ENCODE measurements at places on chromosomes 3 and 15. TPM values are rescaled to one million over a fixed set of nuclear protein-coding genes. Genes with fewer than 3 reads are reported as not detected.

GRCh38 chr3:183073839-183074238 lies 25.5 kb downstream of the MCCC1 start:
- no peak for DNase-seq
- no peaks in the 10 kb centered on the region for H3K4me1 ChIP-seq
- H3K27me3 ChIP-seq: no peaks in the 10 kb centered on the region
- H3K36me3 ChIP-seq: peaks cover 28% of the 10 kb centered on the region

- no peak overlapping the region for H3K4me3 ChIP-seq
- no peak for DNase-seq
- H3K27ac ChIP-seq: no peak overlapping the region
- H3K36me3 ChIP-seq: peaks cover 6% of the 10 kb centered on the region
Measured at GRCh38 chr15:39979606-39980005, 45.7 kb downstream of the EIF2AK4 start.

DNA sequence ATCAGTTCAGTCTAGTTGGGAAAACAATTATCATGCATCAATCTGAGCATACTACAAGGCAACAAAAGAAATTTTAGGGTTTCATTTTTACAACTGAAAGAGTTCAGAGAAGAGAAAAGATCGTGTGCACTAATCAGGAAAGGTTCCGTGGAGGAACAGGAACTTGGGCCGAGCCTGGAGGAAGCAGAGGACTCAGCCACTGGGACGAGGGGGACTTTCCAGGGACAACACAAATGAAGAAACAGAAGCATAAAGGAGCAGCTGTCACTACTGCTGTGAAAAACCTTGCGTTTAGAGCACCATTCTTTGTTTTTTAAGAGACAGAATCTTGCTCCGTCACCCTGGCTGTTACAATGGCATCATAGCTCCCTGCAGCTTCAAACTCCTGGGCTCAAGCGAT lies 60.5 kb downstream of the MYO1E start:
- H3K27me3 ChIP-seq: no peaks in the 10 kb centered on the region
- H3K4me3 ChIP-seq: no peak overlapping the region
- no peak overlapping the region for H3K27ac ChIP-seq
- DNase-seq: no peak
- H3K36me3 ChIP-seq: no peaks in the 10 kb centered on the region

DNA sequence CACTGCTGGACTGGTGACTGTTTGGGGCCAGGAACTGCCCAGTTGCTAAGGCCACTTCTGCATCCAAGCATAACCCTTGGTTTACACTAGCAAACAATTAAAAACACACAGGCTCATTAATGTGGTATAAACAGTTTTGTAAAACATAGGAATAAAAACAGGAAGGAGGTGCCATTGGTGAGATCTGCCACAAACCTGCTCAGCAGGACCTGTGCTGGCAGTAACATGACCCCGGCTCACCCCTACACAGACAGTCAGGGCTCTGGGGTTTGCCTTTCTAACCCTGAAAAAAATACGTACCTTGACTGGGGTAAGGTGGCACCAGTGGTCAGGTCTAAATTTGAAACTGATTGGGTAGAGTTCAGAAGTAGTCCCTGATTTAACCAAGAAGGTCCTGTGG lies 76.2 kb downstream of the ATP1B3 start:
- H3K27me3 ChIP-seq: no peaks in the 10 kb centered on the region
- no peak overlapping the region for H3K27ac ChIP-seq
- peaks cover 21% of the 10 kb centered on the region for H3K4me1 ChIP-seq
- no peak overlapping the region for H3K4me3 ChIP-seq
- H3K36me3 ChIP-seq: peaks cover 3% of the 10 kb centered on the region

GRCh38 chr3:137687181-137687879 lies 76.8 kb upstream of the SOX14 start:
- DNase-seq: no peak
- H3K27me3 ChIP-seq: no peaks in the 10 kb centered on the region
- no peak overlapping the region for H3K4me3 ChIP-seq
- no peak overlapping the region for H3K27ac ChIP-seq

- H3K4me3 ChIP-seq: no peak overlapping the region
- no peak overlapping the region for H3K27ac ChIP-seq
- H3K36me3 ChIP-seq: no peaks in the 10 kb centered on the region
- H3K4me1 ChIP-seq: peaks cover 5% of the 10 kb centered on the region
- no peaks in the 10 kb centered on the region for H3K27me3 ChIP-seq
- no peak for DNase-seq
Measured at GRCh38 chr3:18217507-18218174, 207.5 kb downstream of the SATB1 start.

GRCh38 chr3:107841831-107842230 lies 249.0 kb downstream of the CD47 start:
- no peaks in the 10 kb centered on the region for H3K4me1 ChIP-seq
- no peak for DNase-seq
- no peak overlapping the region for H3K4me3 ChIP-seq
- no peak overlapping the region for H3K27ac ChIP-seq
- H3K27me3 ChIP-seq: no peaks in the 10 kb centered on the region
- H3K36me3 ChIP-seq: no peaks in the 10 kb centered on the region

DNA sequence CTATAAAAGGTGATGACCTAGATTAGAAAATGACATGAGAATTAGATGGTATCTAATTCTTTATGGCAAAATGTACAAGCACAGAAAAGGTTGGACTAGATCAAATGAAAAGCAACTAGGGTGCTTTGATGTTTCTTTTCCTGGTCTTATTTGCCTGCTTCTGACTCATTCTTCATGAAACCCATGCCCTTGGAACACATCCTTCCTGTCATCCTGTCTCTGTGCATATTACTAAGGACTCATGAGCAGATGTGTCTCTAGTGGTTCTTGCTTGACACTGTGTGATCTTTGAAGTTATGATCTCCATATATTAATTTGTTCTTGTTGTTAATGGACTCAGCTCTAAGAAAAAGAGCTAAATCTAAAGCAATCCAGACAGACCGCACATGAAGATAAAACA lies 314.0 kb downstream of the ERC2 start:
- no peak overlapping the region for H3K4me3 ChIP-seq
- no peaks in the 10 kb centered on the region for H3K4me1 ChIP-seq
- no peaks in the 10 kb centered on the region for H3K27me3 ChIP-seq
- no peak for DNase-seq
- H3K36me3 ChIP-seq: no peaks in the 10 kb centered on the region

DNA sequence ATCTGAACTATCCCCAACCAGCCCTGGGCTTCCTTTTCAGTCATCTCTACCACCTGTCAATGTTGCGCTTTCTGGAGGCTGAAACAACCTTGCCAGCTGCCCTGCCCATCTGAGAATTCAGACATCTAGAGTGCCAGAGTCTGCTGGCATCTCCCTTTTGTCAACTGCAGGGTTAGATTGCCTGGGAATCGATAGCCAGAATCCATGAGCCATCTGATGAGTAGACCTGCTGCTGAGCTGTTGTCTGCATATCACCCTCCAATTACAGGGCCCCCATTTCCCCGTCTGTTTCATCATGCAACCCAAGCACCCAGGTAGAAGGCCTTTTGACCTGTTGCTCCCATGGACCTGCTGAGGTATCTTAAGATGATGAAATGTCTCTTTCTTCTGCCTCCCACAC lies 280.1 kb downstream of the EPHB1 start:
- H3K4me3 ChIP-seq: no peak overlapping the region
- no peak for DNase-seq
- no peaks in the 10 kb centered on the region for H3K36me3 ChIP-seq
- H3K27me3 ChIP-seq: no peaks in the 10 kb centered on the region
- H3K27ac ChIP-seq: no peak overlapping the region

- H3K4me3 ChIP-seq: no peak overlapping the region
- H3K4me1 ChIP-seq: peaks cover 11% of the 10 kb centered on the region
- DNase-seq: no peak
- no peak overlapping the region for H3K27ac ChIP-seq
- H3K36me3 ChIP-seq: no peaks in the 10 kb centered on the region
Measured at GRCh38 chr3:65889707-65890099, 149.0 kb downstream of the MAGI1 start.

GRCh38 chr15:61389334-61390028 lies 160.4 kb upstream of the RORA start:
- no peak overlapping the region for H3K27ac ChIP-seq
- no peaks in the 10 kb centered on the region for H3K36me3 ChIP-seq
- no peak overlapping the region for H3K4me3 ChIP-seq
- H3K4me1 ChIP-seq: no peaks in the 10 kb centered on the region

- no peaks in the 10 kb centered on the region for H3K27me3 ChIP-seq
- H3K4me3 ChIP-seq: no peak overlapping the region
- no peak for DNase-seq
- H3K27ac ChIP-seq: no peak overlapping the region
- H3K4me1 ChIP-seq: no peaks in the 10 kb centered on the region
Measured at GRCh38 chr3:131756405-131756804, 253.6 kb upstream of the MRPL3 start.

GRCh38 chr15:100438570-100438969 lies 90.2 kb downstream of the CERS3 start:
- no peaks in the 10 kb centered on the region for H3K27me3 ChIP-seq
- H3K4me3 ChIP-seq: no peak overlapping the region
- no peak for DNase-seq
- H3K36me3 ChIP-seq: no peaks in the 10 kb centered on the region
- no peak overlapping the region for H3K27ac ChIP-seq
- H3K4me1 ChIP-seq: no peaks in the 10 kb centered on the region

DNA sequence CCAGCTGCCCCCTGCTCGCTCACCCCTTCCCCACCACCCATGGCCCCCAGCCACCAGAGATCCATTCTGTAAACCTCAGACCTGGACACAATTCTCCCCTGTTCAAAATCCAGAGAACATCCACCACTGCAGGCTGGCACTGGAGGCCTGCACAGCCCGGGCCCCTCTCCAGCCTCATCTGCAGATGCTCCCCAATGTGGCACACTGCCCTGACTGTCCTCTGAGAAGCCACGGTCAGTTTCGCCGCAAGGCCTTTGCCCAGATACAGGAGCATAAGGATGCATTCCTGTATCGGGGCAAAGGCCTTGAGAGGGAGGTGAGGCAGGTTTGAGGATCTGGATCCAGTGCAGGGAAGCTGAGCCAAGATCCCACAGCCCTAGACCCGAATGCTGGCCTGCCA lies 175.4 kb upstream of the LINGO1 start:
- no peak overlapping the region for H3K4me3 ChIP-seq
- no peaks in the 10 kb centered on the region for H3K27me3 ChIP-seq
- no peak overlapping the region for H3K27ac ChIP-seq
- no peak for DNase-seq
- H3K4me1 ChIP-seq: peaks cover 35% of the 10 kb centered on the region

DNA sequence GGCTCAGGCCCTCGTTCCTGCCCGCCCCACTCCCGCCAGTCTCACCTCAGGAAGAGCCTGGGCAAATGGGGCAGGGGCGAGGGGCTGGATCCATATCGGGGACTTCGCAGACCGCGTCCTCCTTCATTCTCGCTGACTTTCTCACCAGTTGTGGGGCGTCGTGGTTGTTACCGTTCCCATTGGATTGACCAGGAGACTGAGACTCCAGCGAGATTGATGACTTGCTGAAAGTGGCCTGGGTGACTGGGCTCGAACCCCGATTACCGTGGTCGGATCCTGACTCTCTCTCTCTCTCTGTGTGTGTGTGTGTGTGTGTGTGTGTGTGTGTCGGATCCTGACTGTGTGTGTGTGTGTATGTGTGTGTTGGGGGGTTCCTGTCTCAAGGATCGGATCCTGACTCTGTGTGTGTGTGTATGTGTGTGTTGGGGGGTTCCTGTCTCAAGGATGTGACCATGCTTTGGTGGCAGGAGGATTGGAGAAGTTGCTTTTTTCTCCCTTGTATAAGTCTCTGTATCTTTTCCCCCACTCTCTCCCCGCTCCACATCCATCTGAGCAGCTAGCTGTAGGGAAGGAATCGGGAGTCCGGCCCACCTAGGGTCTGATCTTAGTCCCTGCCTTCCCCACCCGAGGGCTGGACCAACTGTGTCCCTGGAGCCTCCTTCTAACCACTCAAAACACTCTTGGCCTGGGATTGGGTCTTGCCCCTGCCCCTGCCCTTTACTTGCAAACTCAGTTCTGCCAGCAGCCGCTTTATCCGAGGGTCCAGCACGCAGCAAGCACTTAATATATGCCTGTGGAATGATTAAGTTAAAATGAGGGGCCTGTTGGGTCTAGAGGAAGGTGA lies 603 bp downstream of the PLEKHO2 start:
- H3K4me3 ChIP-seq: peak overlapping the region; percentile 73
- DNase-seq: peak; percentile 42
- H3K36me3 ChIP-seq: no peaks in the 10 kb centered on the region
- H3K27me3 ChIP-seq: no peaks in the 10 kb centered on the region
- H3K4me1 ChIP-seq: peaks cover 36% of the 10 kb centered on the region

GRCh38 chr15:86906376-86906775 lies 826.7 kb downstream of the AGBL1 start:
- no peak overlapping the region for H3K4me3 ChIP-seq
- H3K27ac ChIP-seq: no peak overlapping the region

Gene GRK7
- total RNA-seq: not detected

Gene GOLGA6A
- total RNA-seq: 0.59 TPM

Gene PLA2G4F
- not detected for total RNA-seq

Gene PXYLP1
- 30.5 TPM for total RNA-seq

Gene WWTR1
- total RNA-seq: 13.9 TPM

Gene FILIP1L
- 0.09 TPM for total RNA-seq

Gene MAP3K13
- total RNA-seq: 23.3 TPM

Gene RASL12
- total RNA-seq: 5.8 TPM

Gene ARGFX
- total RNA-seq: not detected

Gene TRAT1
- not detected for total RNA-seq

Gene FEZF2
- total RNA-seq: 9.1 TPM

Gene PRR20G
- total RNA-seq: not detected

Gene GOLIM4
- total RNA-seq: 23.0 TPM
